NCI-H524 (cell line): ENCODE measurements at places on chromosomes 4 and X.
A peak's percentile ranks its signal among the peaks of the same experiment; 100 is the strongest.

GRCh38 chr4:123806056-123806455, 409.5 kb downstream of the SPRY1 start:
- DNase-seq = no peak

DNA sequence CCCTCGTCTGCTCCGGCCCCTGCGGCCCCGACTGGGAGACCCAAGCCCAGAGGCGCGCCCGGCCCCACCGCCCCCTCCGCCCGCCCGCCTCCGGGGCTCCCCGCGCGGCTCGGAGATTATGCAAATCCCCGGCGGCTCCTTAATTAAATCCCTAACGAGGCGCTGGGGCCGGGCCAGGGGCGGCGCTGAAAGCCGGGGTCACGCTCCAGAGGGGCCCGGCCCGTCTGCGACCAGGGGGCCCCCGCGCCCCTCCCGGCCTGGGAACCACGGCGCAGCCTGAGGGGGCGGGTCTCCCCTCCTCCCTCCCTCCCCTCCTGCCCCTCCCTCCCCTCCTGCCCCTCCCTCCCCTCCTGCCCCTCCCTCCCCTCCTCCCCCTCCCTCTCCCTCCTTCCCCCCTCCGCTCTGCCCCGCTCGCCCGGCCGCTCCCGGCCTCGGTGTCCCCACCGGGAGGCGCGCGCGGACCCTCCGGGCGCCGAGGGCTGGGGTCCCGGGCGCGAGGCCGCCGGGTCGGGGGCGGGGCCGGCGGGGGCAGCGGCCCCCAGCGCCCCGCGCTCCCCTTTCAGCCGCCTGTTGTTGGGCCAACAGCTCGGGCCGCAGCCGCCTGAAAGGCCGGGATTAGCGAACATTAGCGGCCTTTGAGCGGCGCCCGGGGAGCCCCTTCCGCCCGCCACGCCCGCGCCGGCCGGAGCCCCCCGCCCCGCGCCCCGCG, 25.9 kb upstream of the FGFR3 start:
- DNase-seq = no peak

GRCh38 chr4:77952457-77952856, 89.8 kb downstream of the MRPL1 start:
- DNase-seq = no peak

- peak; percentile 58 for DNase-seq
Observed at GRCh38 chr4:52982255-52982945, 120.3 kb downstream of the RASL11B start.

GRCh38 chr4:112325530-112325929, 28.4 kb downstream of the ALPK1 start:
- no peak for DNase-seq
